SK-N-SH (cell line): ENCODE measurements at places on chromosomes 1 and 21. TPM values are rescaled to one million over a fixed set of nuclear protein-coding genes. Genes with fewer than 3 reads are reported as not detected.

GRCh38 chr1:51527144-51527543, 8.1 kb upstream of the EPS15 start:
- no peaks in the 10 kb centered on the region for H3K4me1 ChIP-seq
- no peaks in the 10 kb centered on the region for H3K27me3 ChIP-seq
- DNase-seq = no peak
- no peak overlapping the region for H3K27ac ChIP-seq

- no peak overlapping the region for H3K4me3 ChIP-seq
- H3K27me3 ChIP-seq = no peaks in the 10 kb centered on the region
These were observed 109.5 kb upstream of the KIF26B start for GRCh38 chr1:245045087-245045881.

GRCh38 chr1:69697340-69697739, 129.6 kb downstream of the LRRC7 start:
- H3K27ac ChIP-seq = no peak overlapping the region
- no peaks in the 10 kb centered on the region for H3K4me1 ChIP-seq
- H3K27me3 ChIP-seq = no peaks in the 10 kb centered on the region
- H3K36me3 ChIP-seq = no peaks in the 10 kb centered on the region
- no peak overlapping the region for H3K4me3 ChIP-seq

Gene UBE2U
- polyA plus RNA-seq = not detected in 2 replicates

DNA sequence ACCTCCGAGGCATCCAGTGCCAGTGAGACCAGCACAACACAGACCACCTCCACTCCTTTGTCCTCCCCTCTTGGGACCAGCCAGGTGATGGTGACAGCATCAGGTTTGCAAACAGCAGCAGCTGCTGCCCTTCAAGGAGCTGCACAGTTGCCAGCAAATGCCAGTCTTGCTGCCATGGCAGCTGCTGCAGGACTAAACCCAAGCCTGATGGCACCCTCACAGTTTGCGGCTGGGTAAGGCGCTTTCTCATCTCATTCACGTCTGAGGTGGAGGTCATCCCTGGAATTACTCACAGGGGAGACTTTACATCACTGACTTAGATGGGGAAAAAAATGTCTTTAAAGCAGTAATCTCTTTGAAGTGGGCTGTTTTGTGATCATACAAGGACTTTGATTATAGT, 106.3 kb downstream of the CD247 start:
- peaks cover 2% of the 10 kb centered on the region; the same call in 1 of the 2 replicates for H3K4me1 ChIP-seq
- no peak overlapping the region for H3K27ac ChIP-seq
- no peak overlapping the region for H3K4me3 ChIP-seq

Gene TNFRSF8
- 0.07 TPM in 1 of 2 replicates, not detected in the other for polyA plus RNA-seq

DNA sequence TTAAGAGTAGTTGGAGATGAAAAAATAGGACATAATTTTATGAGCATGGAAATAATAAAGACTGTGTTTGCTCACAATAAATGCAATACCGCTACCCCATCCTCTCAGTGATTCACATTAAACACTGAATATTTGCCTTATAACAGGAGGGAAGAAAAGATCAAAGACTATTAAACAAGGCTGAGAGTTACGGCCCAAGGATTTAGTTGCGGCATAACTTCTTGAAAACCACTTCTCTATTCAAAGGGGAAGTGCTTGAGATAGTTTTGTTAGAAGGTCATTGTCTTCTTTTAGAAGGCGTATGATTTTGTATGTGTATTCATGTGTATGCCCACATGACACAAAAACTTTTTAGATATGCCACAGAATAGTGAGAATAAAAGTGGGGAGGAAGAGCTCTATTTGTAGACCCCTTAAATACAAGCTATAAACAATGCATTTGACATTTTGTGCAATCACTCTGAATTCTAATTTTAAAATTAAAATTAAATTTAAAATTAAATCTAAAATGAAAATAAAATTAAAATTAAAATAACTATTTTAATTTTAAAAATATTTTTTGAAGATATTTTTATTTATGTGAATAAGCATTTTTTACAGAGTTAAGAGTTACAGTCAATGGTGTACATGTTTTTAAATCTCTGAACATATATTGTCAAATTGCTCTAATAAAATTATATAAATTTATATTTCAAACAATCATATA, 986.6 kb upstream of the ADAMTS5 start:
- no peak for DNase-seq
- no peaks in the 10 kb centered on the region for H3K36me3 ChIP-seq
- no peaks in the 10 kb centered on the region for H3K27me3 ChIP-seq
- no peak overlapping the region for H3K27ac ChIP-seq
- no peaks in the 10 kb centered on the region for H3K4me1 ChIP-seq
- H3K4me3 ChIP-seq = no peak overlapping the region

DNA sequence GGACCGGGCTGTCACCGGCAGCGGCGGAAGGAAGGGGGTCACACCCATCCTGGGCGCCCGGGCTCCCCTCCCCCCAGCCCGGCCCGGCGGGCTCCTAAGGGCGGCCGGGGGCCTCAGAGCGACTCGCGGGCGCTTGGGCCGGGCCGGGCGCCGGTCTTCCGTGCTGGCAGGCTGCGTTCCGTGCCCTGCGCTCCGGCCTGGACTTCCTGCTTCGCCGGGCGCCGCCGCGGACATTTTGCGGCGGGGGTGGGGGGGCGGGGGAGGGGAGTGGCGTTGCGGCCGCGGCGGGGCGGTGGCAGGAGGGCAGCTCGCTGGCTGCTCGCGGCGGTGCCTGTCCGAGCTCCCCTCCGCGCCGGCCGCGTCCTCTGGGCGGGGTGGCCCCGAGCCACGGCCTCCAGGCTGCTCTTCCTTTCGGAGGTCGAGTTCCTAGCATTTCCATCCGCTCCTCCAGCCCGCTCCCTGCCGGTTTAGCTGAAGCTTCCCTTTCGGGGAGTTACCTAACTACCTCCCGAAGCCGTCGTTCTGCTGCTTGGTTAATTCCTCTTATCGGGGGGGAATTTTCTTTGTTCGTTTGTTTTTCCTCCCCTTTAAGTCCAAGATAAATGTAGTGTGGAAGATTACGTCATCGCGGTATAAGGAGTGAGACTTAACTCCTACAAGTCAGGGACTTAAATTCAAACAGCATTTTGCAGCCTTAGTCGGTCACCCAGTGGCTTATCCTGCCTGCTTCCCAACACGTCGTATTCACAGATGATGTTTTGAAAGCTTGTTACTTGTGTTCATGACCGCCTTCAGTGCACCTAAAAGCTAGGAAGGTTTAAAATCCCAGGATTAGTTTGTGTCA, 730 bp downstream of the CDC42 start:
- no peaks in the 10 kb centered on the region for H3K27me3 ChIP-seq
- H3K4me1 ChIP-seq = peaks cover 5% of the 10 kb centered on the region
- peak overlapping the region; percentile 88 for H3K27ac ChIP-seq
- DNase-seq = peak; percentile 88
- H3K4me3 ChIP-seq = peak overlapping the region; percentile 70
- peaks cover 30% of the 10 kb centered on the region for H3K36me3 ChIP-seq
